ENCODE measurements at places on chromosomes 5 and 9.

- DNase-seq = no peak
These were observed 9.2 kb downstream of the LIFR start for GRCh38 chr5:38547257-38547656.

DNA sequence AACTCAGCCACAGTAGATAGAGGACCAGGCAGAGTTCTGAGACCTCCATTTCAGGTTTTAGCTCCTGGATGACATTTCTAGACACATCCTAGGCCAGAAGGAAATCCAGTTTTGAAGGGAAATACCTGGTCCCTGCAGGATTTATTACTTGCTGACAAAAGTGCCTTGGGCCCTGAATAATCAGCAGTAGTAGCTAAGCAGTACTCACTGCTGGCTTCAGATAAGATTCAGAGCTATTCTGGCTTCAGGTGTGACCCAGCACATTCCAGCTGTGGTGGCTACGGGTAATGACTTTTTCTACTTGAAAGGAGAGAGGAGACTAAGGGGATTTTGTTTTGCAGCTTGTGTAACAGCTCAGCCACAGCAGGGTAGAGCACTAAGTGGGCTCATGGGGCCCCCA lies 34.0 kb downstream of the NDUFAF2 start:
- DNase-seq = no peak

DNA sequence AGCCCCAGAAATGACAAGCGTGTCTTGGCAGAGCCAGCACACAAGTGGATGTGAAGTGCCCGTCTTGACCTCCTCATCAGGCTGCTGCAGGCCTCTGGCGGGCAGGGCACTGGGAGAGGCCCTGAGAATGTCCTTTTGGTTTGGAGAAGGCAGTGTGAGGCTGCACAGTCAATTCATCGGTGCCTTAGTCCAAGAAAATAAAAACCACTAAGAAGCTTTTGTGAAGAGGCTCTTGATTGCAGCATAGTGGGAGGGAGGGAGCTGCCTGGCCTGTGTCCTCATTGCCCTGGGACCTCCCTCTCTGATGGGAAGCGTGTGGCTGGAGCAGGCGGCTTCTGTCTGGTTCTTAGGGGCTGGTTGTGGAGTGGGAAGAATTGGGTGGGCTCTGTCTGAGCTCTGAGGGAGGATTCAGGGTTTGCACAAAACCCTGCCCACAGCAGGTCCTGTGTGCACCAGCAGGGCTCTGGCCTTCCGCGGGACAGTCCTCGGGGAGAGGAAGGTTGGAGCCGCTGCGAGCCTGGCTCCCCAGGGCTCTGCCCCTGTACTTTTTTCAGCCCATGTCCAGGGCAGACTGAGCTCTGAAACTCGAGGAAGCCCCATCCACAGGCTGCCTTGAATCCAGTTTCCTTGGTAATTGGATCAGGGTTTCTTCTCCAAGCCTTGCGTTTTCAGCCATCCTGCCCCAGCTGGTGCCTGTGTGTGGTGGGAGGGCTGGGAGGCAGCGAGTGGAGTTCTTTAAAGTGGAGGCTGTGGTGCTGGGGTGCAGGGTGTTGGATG lies 1.1 kb downstream of the HRCT1 start:
- no peak for DNase-seq

DNA sequence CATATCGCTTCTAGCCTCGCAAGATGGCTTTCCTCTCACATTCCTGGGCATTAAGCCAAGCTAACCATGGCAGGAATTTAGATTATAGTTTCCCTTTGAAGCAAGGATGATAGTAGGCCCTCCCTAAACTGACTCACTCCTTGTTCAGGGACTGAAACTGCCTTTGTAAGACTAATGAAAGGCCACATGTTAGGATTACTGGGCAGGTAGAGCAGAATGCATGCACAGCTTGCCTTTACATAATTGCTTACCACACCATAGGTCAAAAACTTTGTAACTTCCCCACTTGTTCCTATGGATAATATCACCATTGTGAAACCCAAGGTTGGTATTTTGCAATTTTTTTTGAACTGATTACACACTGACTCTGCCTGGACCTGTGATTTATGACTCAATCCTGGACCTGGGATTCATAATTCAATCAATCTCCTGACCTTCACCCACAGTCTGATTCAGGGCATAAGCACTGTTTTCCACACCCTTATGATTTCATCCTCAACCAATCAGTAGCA lies 41.0 kb upstream of the PRDM9 start:
- no peak for DNase-seq

- DNase-seq = no peak
These were observed 585.3 kb downstream of the EBF1 start for GRCh38 chr5:158514319-158514985.

DNA sequence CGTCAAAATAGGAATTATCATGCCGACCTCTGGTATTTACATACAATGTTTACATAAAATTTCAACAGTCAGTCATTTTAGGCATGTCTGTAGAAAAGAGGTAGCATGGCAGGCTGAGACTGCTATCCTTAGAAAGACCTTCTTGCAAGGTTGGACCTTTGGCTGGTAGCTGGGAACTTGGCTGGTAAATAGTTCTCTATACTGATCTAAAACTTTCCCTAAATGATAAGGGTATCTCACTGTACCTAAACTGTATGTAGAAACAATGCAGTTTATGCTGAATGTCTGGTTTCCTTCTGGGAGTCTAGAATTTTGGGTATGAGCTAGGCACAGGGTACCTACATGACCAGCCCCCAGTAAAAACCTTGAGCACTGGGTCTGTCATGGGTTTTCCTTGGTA lies 18.0 kb downstream of the FEM1C start:
- DNase-seq = no peak

DNA sequence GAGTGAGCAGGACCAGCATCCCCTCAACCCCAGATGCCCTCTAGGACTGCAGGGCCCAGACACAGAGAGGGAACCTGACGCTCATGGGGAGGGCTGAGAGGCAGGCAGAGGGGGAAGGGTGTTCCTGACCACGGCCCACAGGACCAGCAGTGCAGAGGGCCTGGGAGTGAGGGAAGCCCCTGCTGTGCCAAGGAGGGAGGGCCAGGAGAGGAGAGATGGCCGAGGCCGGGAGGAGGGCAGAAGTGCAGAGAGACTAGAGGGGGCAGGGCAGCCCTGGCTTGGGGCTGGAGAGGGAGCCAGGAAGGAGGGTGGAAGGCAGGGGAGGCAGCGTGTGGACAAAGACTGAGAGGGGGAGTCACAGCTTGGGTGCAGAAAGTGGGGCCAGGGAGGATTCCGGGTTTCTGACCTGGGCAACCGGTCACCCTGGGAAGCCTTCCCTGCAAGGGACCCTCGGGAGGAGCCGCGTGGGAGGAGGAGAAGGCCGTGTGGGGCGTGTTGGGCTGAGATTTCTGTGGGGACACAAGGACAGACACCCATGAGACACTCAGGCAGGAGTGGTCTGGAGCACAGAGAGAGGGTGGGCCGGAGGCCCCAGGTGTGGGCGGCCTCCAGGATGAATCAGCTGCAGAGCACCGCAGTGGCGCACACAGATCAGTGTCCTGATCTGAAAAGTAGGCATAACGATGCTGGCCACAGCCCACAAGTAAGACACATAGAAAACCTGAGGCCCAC lies 117.5 kb downstream of the ADAMTS2 start:
- DNase-seq = no peak
